Stimulated activated CD4-positive, alpha-beta T cell treated with anti-CD3 and anti-CD28 coated beads, Interleukin-15, amount 100 ng/mL, for 24 hours (primary cell): ENCODE measurements at places on chromosomes 11 and 22.

GRCh38 chr11:83982825-83983224 is 696.7 kb upstream of the CCDC90B start:
- DNase-seq = no peak

GRCh38 chr11:81444297-81444696 is 1289.4 kb downstream of the FAM181B start:
- DNase-seq = no peak

GRCh38 chr11:99795999-99796398 is 775.2 kb downstream of the CNTN5 start:
- no peak for DNase-seq

- no peak for DNase-seq
Measured at GRCh38 chr11:77361184-77361583, 59.7 kb upstream of the GDPD4 start.

- no peak for DNase-seq
Measured at GRCh38 chr11:124085997-124086846, 29.0 kb upstream of the VWA5A start.
